ENCODE measurements at places on chromosomes 13 and 19.

- DNase-seq: no peak
These were observed 7.7 kb upstream of the CEACAM7 start for GRCh38 chr19:41695745-41696144.

DNA sequence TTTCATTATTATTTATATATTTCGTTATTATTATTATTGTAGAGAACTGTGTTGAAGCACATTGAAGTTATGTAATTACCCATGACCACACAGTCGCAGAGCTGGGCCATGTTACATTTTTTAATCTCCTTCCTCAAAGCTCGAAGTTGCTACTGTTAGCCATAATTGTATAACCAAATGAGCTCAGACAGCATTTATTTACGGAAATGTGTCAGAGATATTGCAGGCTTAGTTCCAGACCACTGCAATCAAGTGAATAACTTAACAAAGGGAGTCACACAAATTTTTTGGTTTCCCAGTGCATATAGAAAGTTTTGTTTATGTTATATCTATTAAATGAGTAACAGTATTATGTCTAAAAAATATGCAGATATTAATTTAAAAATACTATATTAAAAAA lies 147.1 kb upstream of the SLITRK1 start:
- no peak for DNase-seq

DNA sequence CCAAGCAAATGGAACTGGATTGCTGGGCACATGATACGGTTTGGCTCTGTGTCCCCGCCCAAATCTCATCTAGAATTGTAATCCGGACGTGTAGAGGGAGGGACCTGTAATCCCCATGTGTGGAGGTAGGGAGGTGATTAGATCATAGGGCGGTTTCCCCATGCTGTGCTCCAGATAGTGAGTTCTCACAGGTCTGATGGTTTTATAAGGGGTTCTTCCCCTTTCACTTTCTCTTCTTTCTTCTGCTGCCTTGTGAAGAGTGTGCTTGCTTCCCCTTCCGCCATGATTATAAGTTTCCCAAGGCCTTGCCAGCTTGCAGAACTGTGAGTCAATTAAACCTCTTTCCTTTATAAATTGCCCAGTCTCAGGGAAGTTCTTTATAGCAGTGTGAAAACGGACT lies 32.6 kb upstream of the MTIF3 start:
- no peak for DNase-seq

GRCh38 chr13:31334994-31335557 lies 135.3 kb downstream of the B3GLCT start:
- DNase-seq: no peak

- no peak for DNase-seq
These were observed 62.1 kb downstream of the ING1 start for GRCh38 chr13:110775576-110775975.

- DNase-seq: no peak
These were observed 314.6 kb downstream of the LIG4 start for GRCh38 chr13:107900775-107901174.
